ENCODE measurements at places on chromosomes 11 and 22. TPM values are rescaled to one million over a fixed set of nuclear protein-coding genes. Genes with fewer than 3 reads are reported as not detected.

- no peaks in the 10 kb centered on the region for H3K27me3 ChIP-seq
- H3K36me3 ChIP-seq = no peaks in the 10 kb centered on the region
- no peak for DNase-seq
- H3K4me3 ChIP-seq = no peak overlapping the region
Observed at GRCh38 chr11:134019500-134019899, 49.4 kb upstream of the JAM3 start.

DNA sequence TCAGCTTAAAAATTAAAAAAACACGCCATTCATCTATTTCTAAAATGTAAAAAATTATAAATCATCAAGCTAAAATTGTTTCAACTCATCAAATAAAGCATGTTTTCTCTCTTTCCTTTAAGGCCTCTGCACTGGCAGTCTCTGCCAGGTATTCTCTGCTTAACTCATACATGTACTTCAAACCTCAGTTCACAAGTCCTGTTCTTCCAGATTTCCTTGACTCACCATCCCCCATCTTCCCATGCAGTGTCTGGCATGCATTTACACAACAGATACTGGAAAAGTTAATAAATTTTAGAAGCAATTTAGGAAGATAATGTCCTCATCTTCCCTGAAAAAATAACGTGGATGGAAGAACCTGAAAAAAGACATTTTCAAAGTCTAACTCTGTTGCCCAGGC lies 32.5 kb downstream of the CSTF3 start:
- H3K4me1 ChIP-seq = no peaks in the 10 kb centered on the region
- no peak overlapping the region for H3K27ac ChIP-seq
- H3K36me3 ChIP-seq = no peaks in the 10 kb centered on the region
- no peak overlapping the region for H3K4me3 ChIP-seq
- no peaks in the 10 kb centered on the region for H3K27me3 ChIP-seq

GRCh38 chr22:48357196-48357595 lies 1470.5 kb downstream of the BRD1 start:
- peaks cover 15% of the 10 kb centered on the region for H3K27me3 ChIP-seq
- no peak overlapping the region for H3K27ac ChIP-seq
- H3K4me1 ChIP-seq = no peaks in the 10 kb centered on the region
- H3K36me3 ChIP-seq = no peaks in the 10 kb centered on the region

The TSKU gene
- 9.4 TPM for total RNA-seq

The KRTAP5-9 gene
- not detected for total RNA-seq
